Stimulated activated CD4-positive, alpha-beta T cell treated with anti-CD3 and anti-CD28 coated beads, Interleukin-15, amount 100 ng/mL, for 48 hours (primary cell): ENCODE measurements at places on chromosomes 3 and 15.

- no peak for DNase-seq
These were observed 36.7 kb upstream of the BLM start for GRCh38 chr15:90680371-90680935.

DNA sequence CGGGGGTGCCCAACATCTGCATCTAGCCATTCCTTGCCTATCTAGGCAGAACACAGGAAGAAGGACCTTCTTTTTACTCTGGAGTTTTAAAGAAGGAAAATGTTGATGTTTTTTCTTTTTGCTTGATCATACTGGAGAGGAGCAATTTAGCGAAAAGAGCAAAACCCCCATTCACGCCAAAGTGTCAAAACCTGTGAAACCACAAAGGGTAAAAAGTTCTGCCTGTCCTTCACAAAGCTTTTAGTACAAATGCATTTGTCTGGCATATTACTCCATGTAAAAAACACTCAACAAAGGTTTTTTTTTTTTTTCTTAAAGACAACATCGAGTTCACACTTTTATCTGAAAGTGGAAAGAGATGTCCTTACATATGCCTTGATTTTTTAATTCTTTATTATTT lies 214.2 kb upstream of the MRPL3 start:
- DNase-seq = no peak

- no peak for DNase-seq
These were observed 16.0 kb downstream of the SLC22A14 start for GRCh38 chr3:38297947-38298711.

DNA sequence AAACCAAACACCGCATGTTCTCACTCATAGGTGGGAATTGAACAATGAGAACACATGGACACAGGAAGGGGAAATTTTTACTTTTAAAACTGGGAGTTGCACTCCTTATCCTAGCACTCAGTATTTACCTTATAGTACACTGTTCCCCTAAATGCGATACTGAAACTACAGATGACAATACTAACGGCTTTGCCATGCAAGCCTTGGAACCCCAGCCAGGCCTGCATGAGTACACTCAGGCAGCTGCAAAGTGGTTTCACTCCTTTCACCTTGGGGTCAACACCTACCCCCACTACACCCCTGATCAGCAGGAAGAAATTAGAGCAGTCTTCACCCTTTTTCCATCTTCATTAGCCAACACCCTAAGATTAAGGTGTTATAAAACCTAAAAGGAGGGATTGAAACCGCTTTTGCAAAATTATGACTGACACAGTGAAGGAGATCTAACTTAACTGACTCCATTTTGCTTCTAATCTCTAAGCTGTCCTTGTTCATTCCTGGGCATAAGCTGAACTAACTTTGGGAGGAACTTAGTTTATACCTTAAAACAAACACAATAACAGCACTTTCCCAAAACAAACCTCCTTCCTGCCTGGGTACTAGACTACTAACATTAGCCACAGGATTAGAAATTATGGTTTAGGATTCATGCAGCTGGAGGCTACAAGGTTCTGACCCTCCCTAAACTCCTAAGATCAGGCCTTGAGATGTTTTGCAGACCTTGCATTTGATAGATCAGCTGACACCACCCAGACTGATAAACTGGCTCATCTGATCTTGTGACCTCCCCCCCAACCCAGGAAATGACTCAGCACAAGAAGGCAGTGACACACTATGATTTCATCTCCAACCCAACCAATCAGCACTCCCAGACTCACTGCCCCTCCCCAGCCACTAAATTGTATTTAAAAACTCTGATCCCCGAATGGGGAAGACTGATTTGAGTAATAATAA lies 452.1 kb upstream of the PPP2R3A start:
- DNase-seq = peak; percentile 1

DNA sequence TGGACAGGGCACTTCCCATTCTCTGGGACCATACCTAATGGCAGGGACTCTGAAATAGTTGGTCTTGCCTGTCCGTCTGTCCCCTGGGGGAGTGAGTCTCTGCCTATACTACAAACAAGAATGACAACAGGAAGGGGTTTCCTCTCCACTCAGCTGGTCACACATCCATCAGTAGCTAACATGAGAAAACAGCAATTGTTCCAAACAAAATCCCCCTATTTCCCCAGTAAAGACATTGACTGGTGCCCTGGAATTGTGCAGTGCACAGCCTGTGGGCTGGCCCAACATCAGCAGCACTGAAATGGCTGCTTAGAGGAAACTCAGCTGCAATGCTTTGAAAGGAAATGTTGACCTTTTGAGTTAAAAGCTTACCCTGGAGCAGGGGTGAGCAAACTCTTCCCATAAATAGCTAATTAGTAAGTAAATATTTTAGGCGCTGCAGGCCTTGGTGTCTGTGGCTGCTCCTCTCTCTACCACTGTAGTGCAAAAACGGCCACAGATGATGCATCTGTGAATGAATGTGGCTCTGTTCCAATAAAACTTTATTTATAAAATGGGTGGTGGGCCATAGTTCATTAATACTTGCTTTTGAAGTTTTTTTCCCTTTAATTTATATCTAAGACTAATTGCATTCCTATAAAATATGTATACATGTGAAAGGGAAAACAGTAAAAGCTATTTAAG lies 174.3 kb downstream of the KLF13 start:
- DNase-seq = no peak

DNA sequence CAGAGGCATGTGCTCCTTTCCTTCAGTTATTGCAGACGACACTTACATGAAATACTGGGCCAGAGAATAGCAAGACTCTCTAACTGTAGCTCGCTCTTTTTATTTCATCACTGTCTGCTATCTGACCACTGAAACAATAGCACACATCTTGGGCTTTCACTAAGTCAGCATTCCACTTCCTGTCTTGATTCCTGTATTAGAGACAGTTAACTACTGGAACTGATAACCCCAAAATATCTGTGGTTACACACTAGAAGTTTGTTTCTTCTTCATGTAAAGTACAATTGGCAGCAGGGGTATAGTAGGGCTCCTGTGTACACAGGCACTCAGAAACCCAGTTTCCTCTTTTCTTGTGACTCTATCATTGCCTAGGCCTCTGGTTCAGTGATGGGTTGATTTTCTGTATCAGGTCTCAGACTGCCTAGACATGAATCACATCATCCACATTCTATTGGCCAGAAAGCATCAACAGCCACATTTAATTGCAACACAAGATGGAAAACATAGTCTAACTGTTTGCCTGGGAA lies 230.2 kb upstream of the CD96 start:
- DNase-seq = no peak

- DNase-seq = no peak
These were observed 338.1 kb upstream of the ARHGEF26 start for GRCh38 chr3:153783106-153783505.

GRCh38 chr15:100981086-100981485 lies 61.9 kb downstream of the LRRK1 start:
- no peak for DNase-seq

DNA sequence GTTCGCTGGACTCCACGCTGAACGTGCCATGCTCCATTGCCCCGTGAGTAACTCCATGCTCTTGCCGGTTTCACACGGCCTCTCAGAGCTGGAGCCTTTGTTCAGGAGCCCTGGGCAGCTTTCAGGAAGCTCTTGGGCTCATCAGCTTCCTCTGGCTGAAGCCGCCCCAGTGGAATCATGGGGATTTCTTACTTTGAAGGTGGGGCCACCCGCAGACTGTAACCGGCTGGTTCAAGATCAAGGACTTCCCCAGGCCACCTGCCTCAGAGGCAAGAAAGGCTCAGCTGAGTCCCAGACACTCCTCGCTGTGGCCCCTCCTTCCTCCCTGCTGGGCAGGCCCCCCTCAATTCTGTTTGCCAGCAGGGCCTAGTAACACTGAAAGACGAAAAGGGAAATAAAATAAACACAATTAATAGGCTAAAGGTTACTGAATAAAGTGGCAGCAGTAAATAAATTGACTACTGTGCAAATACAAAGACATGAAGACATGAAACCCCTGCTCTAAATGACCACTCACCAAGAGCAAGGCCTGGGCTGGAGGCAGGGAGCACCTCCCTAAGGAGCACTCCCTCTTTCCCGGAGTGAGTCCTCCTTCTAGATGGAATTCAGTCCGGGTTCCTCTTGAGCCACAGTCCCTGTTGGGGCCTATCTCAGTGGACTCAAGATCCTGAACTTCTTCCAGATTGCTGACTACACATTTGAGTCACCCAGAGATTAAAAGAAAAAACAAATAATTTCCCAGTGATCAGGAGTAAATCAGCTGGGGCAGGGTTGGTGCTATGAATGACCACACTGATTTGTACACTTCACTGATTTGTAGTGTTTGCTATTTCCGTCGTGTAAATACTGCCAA lies 51.0 kb downstream of the ZDHHC19 start:
- no peak for DNase-seq

DNA sequence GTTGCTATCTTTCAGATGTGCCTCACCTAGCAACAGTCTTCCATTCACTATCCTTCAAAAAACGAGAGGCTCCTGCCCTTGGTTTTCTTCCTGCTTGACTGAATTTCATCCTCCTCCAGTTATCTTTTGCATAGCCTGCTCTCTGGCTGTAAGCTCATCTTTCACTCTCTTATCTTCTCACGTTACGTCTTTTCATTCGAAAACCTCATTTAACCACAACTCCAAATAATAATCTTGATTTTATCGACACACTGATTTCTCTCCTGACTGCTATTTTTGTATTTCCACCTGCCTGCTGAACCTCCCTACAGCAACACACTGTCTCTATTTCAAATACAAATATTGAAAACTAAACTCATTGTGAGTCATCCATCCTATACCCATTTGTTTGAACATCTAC lies 230.7 kb upstream of the TMC3 start:
- no peak for DNase-seq

- no peak for DNase-seq
These were observed 233.4 kb downstream of the CHST2 start for GRCh38 chr3:143352850-143353550.

DNA sequence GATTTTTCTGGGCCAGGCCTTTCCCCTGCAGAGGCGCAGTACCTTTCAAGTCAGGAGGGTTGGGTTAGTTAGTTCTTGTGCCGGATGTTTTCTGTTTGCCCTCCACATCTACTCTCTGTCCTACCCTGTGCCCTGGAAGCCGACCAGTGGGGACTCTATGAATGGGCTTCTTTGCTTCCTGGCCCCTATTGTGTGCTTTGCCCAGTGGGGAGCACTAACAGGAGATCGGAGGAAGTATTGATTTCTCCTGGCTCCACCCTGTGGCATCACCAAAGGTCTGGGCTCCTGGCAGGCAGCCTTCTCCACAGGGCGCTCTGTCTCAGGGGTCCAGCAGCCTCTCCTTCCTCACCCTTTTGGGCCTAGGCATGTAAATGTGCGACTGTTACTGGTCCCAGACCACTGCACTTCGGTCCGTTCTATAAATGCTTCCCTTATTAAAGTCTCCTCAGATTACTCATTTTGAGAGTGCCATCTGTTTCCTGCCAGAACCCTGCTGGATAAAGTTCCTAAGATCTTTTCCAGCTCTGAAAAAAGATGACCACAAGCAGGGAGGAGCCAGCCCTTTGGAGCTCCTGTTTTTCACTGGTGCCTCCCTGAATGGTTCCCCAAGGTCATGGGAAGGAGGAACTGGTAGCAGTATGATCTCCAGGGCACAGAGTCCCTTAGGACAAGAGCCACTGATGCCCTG lies 44.5 kb downstream of the CTDSPL start:
- no peak for DNase-seq

- no peak for DNase-seq
These were observed 39.9 kb downstream of the RASA2 start for GRCh38 chr3:141526709-141527108.

DNA sequence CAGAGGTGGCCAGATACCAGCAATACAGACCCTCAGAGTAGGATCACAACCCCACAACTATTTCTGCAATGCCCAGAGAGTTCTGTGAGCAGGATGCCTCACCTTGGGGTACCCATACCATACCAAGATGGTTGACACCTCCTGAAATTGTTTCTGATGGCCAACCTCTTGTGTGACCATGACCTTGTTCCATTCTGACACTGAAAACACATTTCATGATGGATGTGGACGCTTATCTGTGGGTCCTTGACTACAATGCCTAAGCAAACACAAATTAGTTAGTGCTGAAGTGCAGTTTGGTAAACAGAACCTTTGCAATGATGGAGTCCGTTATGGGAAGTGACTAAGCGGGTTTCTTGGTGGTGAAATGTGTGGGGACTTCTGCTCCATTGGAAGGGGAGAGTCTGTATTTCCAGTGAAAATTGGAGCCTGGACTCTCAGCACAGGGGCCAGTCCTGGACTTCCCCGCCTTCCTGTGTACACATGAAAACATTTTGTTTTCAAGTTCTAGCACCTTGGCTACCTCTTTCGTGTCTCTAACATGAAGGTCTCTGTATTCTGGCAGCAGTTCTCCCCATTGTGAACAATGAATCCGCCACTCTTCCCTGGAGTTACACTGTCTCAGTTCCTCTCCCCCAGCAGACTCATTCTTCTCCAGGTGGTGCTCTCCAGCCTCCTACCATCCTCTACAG lies 106.2 kb downstream of the XXYLT1 start:
- no peak for DNase-seq

GRCh38 chr3:12384451-12385233 lies 95.8 kb downstream of the PPARG start:
- no peak for DNase-seq

DNA sequence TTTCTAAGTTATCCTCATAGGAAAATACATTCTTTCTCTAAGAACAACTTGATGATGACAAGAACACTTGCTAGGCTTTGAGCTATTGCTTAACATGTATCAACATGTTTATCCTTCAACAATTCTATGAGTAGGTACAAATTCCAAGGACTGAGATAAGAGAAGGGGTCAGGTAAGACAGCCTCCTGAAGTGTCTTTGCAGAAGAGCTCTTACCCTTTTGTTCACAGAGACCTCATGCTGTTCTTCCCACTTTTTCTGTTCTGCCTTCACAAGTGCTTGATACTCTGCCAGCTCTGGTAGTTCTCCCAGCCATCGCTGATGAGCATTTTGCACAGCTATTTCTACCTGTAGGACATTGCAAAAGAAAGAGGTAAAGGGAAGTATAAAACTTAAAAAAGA lies 50.9 kb downstream of the CEP152 start:
- DNase-seq = no peak

DNA sequence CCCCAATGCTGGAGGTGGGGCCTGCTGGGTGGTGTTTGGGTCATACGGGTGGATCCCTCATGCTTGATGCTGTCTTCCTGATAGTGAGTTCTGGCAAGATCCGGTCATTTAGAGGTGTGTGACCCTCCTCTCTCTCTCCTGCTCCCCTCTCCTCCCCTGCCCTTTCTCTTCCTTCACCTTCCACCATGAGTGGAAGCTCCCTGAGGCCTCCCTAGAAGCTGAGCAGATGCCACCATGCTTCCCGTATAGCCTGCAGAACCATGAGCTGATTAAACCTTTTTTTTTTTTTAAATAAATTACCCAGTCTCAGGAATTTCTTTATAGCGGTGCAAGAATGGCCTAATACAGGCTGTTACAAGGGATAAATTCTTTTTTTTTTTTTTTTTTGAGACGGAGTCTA lies 36.3 kb upstream of the IQSEC1 start:
- DNase-seq = no peak

GRCh38 chr15:99556578-99556977 lies 9.2 kb upstream of the MEF2A start:
- DNase-seq = no peak

- DNase-seq = peak; percentile 39
These were observed 792 bp downstream of the ATP13A3 start for GRCh38 chr3:194485881-194486539.
